Stimulated activated CD8-positive, alpha-beta memory T cell treated with anti-CD3 and anti-CD28 coated beads, Interleukin-2, amount 100 ng/mL, for 1 hour (primary cell): ENCODE measurements at places on chromosomes 5 and 9.

- no peak for DNase-seq
Observed at GRCh38 chr5:134509308-134510040, 16.0 kb upstream of the JADE2 start.

- no peak for DNase-seq
Observed at GRCh38 chr9:121503444-121503843, 3.8 kb upstream of the GGTA1 start.

DNA sequence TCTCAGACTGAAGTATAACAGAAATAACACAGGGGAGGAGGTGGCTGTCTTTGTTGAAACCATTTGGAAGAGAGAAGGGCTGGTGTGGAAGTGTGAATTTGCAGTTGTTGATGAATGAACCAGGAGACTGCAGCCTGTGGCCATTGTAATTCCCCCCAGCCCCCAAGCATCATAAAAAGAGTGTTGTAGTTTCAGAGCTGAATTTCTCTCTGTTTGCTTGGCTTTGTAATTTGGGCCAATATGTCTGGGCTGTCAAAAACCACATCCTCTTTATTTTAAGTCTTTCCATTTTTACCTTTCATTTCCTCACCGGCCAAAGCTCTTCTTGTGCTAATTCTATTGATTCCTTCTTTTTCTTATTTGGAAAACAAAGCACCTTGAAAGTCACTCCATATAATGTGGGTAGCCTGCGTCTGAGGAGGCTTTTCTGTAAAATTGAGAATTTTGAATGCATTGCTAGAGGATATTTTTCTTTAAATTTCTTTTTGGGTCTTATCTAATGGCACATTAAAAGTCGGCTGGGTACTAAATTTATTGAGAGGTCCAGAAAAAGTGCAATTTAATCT is 383.3 kb downstream of the OSTF1 start:
- no peak for DNase-seq

DNA sequence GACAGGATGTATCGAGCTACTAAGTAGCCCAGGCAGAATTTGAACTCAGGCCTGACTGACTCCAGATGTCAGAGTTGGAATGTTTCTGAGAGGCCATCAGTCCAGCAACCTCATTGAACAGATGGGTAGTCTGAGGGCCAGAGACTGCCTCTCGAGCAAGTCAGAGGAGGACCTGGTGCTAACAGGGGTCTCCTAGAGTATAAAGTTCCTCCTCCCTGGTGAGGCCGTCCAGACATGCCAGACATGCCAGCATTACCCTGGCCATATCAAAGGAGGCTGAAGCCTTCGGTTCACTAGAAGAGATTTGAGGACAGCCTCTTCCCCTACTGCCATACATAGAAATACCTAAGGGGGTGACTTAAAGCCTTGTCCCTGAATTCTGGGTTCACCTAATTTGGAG is 81.2 kb downstream of the ZNF618 start:
- DNase-seq, result no peak

- DNase-seq, result no peak
Observed at GRCh38 chr5:140324041-140324600, 21.2 kb upstream of the PFDN1 start.
